Thyroid gland (tissue), 4 donors: ENCODE measurements at places on chromosomes 1 and 21.

DNA sequence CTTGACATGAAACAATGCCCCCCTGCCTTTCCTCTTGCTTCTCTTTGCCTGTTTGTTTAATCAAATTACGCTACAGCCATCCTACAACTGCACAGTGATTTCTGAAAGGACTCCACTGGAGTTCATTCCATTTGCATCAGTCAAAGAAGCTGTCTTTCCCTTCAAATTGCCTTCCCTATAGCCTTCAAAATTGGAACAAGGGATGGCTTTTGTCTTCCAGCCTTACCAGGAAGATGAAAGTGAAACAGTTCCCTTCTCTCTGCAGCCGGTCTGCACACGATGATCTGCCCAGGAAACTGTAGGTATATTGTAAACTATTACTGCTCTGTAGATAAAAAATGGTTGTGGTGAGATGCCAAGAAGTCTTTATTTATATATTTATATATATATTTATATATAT lies 65.6 kb upstream of the ETS2 start:
- no peak for DNase-seq

DNA sequence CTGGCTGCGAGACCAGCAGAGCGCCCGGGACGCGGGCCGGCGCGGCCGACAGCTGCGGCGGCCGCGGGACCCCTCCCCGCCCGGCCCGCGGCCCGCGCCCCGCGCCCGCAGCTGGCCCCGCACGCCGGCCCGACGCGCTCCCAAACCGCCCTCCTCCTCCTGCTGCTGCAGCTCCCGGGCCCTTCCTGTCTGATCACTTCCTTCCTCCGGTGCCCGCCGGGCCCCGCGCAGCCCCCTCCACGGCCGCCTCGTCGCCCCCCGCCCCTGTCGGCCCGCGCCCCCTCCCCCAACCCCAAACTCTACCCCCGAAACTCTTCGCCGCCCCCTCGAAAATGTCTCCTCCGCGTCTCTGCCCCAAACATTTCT lies 594 bp downstream of the LUZP1 start:
- DNase-seq = peak; percentile 30

- DNase-seq = no peak
Measured at GRCh38 chr1:225899044-225899925, 10.3 kb upstream of the LEFTY1 start.

- no peak for DNase-seq
Measured at GRCh38 chr1:168261390-168261789, 19.3 kb upstream of the TBX19 start.

- DNase-seq = no peak
Measured at GRCh38 chr1:203746281-203746680, 18.7 kb upstream of the LAX1 start.

GRCh38 chr1:44259090-44259489 lies 45.8 kb downstream of the DMAP1 start:
- peak; percentile 28 for DNase-seq

DNA sequence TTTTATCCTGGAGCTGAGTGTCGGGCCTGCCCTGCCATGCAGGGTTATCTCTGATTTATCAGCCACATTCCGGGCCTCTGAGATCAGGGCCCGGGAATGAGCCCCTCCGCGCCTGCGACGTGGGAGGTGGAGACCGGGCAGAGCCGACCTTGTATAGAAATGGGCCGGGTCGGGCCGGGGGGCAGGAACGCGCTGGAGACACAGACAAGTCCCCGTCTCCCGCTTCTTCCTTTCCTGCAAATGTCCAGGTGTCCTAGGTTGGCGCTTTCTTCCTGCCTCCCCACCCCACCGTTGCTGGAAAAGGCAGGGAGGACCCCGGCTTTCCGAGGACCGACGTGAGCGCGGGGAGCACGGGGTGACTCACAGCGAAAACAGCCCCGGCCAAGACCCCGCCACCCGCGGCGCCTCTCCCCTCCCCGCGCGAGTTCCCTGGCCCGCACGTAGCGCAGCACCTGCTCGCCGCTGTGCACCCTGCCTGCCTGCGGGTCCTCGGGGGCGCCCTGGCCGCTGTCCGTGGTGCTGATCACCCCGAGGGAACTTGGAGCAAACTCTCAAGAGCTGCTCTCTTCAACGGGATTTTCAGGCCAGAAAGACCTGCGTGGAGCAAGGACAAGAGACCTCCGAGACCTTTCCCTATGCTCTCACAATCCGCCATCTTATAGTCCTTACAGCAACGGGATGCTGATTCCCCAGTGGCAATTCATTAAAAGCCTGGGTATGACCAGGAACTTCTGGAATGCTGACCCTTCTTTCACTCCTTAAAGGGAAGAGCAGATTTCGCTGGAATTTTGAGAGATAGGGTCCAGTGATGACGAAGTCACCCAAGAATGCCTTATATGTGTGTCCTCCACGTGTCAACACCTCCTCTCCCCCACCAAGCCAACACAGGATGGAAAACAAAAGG lies 475 bp upstream of the NPPB start:
- DNase-seq = peak; percentile 82

DNA sequence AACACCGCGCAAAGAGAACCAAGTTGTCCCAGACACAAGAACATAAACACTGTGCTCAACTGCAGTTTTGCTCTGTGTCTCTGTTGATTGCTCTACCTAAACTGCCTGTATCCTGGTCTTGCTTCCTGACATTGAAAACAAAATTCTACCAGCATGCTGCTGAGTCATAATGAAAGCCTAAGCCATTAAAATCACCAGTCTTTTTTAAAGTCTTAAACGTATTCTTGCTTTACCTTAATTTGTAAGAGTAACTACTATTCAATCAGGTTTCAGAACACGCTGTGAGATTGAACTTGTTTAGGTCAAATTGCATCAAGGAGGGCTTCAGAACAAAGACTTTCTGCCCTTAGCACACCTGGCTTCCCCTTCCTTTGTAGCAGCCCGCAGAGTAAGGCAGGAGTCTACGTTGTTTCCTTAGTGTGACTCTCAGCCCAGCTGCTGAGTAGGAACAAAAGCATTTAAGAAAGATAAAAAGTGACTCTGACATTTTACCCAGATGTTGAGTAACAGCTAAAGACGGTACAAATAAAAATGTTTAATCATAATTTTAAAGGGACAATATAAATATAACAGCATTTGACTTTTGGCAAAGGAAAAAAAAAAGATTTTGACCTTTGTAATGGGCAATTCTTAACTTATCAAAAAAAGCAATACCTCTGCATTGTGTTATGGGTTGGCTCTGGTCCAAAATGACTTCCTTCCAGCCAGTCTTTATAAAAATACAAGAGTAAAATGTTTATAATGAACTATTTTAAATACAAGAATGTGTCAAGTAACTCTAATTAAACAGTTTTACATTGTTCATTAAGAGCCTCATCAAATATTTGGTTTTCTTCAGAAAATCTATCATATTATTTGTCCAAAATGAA lies 186.9 kb upstream of the ADGRL4 start:
- no peak for DNase-seq

DNA sequence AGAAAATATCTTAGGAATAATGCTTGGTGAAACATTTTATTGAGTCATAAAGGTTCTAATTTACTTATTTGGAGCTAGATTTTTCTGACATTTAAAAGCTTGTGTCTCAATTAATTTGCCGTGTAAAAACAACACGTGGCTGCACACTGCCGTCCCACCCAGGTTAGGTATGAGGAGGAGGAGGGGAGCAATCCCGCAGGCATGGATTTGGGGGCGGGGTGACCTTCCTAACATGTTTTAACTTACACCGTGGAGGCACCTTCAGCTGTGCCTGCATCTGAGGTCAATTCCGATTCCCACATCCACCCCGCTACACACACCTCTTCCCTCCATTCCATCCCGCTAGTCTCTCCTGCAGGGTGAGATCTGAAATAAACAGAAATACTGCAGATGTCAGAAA lies 28.5 kb upstream of the UMODL1 start:
- DNase-seq = no peak

DNA sequence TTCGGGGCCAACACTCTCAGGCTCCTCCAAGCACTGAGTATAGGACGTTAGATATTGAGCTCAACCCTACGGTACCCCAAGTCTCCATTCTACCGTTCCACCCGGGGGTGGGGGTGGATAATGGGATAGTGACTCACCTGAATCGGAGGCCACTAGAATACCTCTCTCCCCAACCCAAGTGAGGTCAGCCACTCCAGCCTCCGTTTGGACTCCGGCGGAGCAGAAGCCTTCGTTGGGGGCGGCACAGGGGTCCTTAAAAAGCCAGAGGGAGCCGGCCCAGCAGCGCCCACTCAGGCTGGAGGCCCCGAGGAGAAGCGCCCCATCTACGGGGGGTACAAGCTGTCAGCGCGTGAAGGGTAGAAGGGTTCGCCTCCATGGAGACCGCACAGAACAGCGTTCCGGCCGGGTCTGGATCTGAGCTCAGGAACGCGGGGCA lies 556 bp downstream of the WDR77 start:
- DNase-seq = no peak

- DNase-seq = no peak
Measured at GRCh38 chr1:25193229-25193628, 39.1 kb downstream of the SYF2 start.

GRCh38 chr1:117681901-117682250 lies 76.0 kb downstream of the TENT5C start:
- no peak for DNase-seq

DNA sequence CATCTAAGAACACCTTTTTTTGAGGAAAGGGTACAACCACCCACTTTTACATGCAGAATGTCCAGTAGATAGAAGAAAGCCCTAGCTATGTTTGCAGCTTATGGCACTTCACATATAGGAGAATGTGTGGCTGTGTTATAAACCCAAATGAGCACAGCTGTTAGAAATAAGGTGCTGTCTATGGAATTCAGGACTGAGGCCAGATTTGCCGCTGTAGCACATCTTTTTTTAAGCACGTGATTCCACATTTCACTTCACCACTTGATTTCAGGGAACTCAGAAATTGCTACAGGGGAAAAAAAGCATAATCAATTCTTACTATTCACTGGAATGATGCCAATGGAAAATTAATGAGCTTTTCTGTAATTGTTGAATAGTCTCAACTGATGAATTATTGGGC lies 147.2 kb upstream of the ADAMTS5 start:
- DNase-seq = no peak

DNA sequence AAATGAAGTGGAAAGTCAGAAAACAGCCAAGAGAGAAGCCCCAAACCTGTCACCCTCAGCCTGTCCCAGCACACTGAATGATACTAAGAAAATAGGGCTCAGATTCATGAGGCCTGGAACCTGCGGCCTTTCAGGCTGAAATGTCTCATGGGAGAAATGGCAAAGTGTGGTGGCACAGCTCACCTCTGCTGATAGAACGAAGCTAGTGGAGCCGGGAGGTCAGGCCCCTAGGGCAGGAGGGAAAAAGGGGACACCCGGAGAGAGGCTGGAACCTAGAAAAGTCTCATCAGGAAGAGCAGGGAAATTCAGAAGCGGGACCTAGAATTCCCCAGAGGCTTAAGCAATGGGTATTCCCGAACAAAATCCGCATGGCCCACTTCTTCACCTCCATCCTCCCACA lies 107.1 kb downstream of the BCAR3 start:
- no peak for DNase-seq

DNA sequence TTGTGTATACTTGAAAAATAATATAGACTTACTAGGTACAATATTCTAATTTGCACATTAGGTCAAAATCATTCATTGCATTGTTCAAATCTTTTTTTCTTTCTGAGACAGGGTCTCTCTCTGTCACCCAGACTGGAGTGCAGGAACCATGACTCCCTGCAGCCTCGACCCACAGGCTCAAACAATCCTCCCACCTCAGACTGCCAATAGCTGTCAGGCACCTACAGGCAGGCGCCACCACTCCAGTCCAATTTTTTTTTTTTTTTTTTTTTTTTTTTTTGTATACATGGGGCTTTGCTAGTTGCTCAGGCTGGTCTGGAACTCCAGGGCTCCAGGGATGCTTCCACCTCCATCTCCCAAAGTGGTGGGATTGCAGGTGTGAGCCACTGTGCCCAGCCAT lies 656.9 kb downstream of the KCNT2 start:
- DNase-seq = no peak

DNA sequence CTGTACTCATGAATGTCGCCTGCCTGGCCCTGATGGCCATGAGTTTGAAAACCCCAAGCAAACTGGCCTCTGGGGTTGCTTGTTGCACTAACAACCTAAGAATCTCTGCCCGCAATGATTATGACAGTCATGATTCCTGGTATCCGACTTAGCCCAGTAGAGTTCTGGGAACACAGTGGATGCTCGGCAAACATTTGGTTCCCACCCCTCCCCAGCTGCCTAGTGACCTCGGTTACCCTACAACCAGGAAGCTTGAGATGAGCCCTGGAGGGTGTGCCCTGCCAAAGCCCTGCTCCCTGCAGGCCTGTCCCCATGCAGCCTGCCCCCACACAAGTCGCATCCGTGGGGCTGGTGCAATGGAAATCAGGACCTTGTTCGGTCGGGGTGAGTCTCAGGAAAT lies 76.0 kb upstream of the ZBTB40 start:
- DNase-seq = no peak

DNA sequence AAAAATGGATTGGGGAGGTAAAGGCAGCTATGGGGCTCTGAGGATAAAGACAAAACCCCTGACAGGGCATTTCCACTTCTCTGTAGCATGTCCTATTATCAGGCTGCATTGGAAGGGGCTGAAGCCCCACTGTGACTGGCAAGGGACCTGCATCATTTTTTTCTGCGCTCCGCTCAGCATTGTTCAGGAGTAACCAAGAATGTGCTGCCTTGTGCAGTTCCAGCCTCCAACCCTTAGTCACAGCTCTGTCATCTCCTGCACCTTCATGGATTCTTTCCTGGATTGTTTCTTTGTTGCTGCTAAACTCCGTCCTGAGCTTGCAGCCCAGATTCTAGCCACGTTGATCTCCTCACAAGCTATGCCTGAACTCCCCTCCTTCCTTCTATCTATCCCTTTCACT lies 37.4 kb downstream of the SERTAD4 start:
- no peak for DNase-seq

- no peak for DNase-seq
Measured at GRCh38 chr1:38337711-38338110, 291.1 kb upstream of the POU3F1 start.

- DNase-seq = no peak
Measured at GRCh38 chr1:20198918-20199317, 12.6 kb upstream of the PLA2G2C start.

DNA sequence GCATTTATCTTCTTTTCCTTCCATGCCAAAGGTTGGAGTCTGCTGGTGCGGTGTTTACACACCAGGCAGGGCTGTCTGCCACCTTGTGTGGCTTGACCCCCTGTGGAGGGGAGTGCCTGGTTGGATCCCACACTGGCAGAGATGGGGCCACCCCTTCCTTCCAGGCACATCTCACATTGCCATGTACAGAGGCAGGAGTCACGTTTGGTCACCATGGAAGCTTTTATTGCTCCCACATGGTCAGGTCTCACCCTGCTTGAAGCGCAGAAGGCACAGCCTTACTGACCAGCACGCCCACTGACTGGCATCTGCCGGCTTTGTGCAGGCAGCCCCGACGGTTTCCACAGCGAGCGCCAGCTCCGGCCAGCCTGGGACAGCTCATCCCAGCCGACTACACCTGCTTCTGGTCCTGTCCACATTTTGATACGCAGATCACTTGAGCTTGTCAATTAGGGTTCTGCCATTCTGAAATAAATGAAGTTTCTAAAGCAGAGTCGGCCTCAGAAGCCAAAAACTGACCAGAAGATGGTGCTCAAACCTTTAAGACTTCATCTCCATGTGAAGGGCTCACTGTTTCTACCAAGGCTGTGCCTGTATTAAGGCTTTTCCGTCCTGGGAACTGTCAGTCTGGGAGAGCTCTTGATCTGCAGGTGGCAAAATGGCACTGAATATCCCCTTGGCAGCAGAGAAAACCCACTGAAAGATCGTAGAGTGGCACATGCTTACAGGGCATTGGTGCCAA lies 35.6 kb upstream of the EPHA8 start:
- no peak for DNase-seq

GRCh38 chr1:155007251-155007828 lies 4.7 kb downstream of the ZBTB7B start:
- DNase-seq = peak; percentile 88
